Stimulated activated CD8-positive, alpha-beta memory T cell treated with anti-CD3 and anti-CD28 coated beads, Interleukin-2, amount 100 ng/mL, for 1 hour (primary cell): ENCODE measurements at places on chromosomes 3 and 15.

DNA sequence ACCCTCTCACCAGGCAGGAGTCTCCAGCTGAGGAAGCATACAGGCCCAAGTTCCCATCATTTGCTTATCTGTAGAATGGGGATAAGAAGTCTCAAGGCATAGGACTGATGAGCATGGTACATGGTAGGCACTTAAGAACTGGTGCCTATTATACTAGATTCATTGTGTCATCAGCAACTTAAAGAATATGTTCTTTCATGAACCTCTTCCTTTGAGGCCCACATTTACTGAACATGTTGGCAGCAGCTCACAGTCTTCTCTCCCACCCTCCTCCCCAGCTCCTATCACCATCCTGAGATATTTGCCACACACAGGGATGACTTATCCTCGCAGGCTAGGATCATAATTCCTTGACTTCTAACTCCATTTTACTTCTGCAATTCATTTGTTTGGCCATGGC is 142.5 kb downstream of the PDE8A start:
- no peak for DNase-seq

- no peak for DNase-seq
These were observed 166.1 kb downstream of the SSR3 start for GRCh38 chr3:156388497-156389448.

DNA sequence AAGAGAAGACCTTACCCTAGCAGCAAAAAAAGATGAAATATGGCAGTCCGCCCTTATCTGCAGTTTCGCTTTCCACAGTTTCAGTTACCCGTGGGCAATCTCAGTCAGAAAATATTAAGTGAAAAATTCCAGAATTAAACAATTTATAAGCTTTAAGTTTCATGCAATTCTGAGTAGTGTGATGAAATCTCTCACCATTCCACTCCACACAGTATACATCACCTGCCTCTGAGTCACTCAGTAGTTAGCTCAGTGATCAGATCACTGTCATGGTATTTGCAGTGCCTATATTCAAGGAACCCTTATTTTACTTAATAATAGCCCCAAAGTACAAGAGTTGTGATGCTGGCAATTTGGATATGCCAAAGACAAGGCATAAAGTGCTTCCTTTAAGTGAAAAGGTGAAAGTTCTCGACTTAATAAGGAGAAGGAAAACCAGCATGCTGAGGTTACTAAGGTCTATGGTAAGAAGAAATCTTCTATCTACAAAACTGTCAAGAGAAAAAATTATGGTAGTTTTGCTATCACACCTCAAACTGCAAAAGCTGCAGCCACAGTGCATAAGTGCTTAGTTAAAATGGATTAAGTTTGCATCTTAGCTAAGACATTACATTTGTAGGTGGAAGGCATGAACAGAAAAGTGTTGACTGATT is 48.1 kb downstream of the HSPBAP1 start:
- DNase-seq: no peak

DNA sequence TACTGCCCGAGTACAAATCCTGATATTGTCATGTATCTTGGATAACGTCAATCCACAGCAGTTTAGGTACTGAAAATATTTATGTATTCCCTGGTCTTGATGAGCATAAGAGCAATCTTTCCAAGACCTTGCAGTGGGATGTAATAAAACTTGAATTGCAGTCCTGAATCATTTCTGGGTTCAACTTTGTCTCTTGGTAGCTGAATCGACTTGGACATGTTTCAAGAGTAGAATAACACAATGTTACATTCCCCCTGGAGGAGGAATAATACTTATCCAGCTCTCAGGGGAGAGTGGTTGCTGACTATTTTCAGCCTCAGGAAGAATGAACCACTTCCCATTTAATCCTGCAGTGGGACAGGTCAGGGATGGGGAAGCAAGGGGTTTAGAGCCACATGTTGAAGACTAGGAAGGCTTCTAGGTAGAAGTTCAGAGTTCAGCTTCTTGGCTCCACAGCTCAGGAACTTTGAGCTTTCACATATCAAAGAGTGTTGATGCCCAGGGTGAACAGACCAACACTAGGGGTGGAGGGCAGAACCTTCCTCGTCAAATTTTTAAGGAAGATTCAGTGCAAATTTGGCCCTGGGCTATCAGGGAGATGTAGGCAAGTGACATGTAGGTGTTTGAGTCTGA is 43.4 kb upstream of the GPD1L start:
- no peak for DNase-seq

DNA sequence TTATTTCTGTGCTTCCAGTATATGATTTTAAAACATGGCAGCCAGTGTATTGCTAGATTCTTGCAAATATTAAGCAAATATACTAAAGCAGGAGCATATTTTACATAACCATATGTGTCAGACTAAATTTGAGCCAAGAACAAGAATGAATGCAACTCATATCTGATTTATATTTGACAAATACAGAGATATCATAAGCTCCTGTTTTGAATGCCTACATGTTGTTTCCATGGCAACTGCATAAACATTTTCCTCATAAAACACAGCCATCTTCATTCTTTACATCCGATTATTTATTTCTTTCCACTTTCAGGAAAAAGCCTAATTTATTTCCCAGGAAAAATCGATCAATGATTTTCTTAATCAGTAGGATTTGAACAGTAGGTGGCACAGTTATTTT is 172.2 kb upstream of the TSPAN3 start:
- no peak for DNase-seq

DNA sequence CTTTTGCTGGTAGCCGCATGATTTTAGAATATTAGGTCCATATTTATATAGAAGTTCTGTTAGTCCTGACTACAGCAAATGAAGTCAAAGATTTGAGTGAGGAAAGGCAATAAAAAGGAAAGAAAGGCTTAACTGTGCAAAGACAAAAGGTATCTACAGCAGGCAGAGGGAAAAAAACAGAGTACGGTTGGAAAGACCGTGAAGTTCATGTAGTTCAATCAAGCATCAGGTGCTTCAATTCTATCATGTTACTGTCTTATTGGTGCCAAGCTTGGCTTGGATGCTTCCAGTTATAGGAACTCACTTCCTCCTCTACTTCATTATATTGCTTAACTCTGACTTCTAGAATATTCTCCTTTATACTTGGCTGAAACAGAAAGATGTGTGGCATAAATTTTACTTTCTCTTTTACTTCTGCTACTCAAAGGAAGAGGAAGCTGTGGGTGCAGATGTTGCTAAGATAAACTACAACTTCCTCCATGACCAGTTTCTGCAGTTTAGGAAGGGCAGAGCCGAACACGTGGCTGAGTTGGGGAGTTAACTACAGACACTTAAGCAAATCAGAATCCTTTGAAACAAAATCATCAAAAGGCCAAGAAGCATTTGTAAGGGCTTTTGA is 72.6 kb upstream of the ZBED2 start:
- DNase-seq: no peak

DNA sequence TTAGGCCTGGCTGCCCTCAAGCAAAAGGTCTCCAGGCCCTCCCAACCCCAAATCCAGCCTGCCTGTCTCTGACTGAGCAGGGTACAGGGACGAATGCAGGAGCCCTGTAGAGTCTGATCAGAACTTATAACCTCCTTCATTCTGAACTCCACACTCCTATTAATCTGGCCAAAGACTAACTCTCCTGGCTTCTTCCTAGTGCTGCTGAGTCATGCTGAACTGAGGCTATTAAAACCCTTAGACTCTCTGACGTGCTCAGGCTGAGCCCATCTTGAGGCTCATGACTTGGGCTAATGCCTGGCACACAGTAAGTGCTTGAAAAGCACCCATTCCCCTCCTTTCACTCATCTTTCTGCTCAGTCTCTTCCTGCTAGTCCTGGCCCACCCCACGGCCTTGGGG is 81.9 kb downstream of the NUP210 start:
- no peak for DNase-seq

GRCh38 chr3:27333843-27334242 is 35.3 kb downstream of the NEK10 start:
- no peak for DNase-seq
